ENCODE measurements at places on chromosomes 2 and 18.

- DNase-seq: no peak
Observed at GRCh38 chr2:167733747-167734146, 513.6 kb downstream of the STK39 start.

DNA sequence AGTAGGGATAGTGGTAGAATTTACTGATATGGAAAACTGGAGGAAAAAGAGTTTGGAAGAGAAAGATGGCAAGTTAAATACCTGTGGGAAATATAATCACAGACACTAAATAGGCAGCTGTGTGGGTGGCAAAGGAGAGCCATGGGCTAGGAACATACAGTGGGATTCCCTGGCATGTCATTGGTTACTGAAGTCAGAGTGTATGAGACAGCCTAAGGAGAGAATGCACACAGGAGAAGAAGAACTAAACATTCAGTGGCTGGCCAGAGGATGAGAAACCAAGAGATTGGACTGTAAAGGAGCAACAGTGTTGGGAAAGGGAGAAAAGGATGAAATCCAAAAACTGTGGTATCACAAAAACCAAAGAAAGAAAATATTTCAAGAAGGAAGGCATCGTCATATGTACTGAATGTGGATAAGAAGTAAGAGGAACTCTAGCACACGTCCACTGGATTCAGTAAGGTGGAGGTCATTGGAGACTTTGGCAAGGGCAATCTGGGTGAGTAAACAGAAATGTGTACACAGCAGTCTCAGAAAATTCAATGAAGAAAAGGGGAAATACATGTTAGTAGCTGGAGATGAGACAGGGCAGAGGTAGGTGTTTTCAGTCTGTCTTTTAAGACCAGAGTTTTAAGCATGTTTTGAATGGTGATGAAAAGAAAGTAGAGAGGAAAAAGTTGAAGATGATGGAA lies 83.3 kb downstream of the SPIRE1 start:
- DNase-seq: no peak

DNA sequence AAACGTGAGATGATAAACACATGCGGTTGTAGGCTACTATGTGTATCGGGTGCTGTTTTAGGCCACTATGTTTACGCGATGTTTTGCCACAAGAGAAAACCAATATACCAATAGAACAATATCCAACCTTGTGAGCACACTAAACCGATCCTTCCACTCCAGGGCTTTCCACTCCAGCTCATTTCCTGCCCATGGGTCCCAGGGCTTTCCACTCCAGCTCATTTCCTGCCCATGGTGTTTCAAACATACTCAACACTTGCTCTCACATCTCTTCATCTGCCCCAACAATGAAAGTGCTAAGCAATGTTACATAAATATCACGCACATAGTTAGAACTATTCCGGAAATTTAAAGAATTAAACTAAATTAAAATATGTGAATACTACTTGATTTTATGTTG lies 80.0 kb downstream of the EPB41L3 start:
- DNase-seq: no peak

DNA sequence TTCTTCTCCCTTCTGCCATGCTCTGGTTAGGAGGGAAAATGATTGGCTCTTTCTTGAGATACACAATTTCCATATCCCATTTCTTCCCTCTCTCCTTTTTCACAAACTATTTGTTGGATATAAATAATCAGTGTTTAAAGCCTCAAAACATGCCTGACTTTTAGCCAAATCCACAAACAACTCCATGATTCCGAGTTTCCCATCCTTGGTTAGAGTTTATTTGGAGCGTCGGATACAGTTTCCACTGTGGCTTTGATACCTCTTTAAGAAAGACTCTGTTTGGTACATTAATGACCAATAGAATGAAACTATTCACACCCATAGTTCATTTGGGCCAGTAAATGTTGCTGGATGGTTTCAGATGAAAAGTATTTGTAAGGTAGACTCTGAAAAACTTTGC lies 5.9 kb upstream of the FHL2 start:
- no peak for DNase-seq

- DNase-seq: no peak
Observed at GRCh38 chr2:119481501-119482455, 42.5 kb downstream of the SCTR start.

GRCh38 chr2:100416397-100416934 lies 1.0 kb downstream of the CHST10 start:
- DNase-seq: no peak

- DNase-seq: no peak
Observed at GRCh38 chr2:172861098-172861497, 125.5 kb downstream of the RAPGEF4 start.

- DNase-seq: no peak
Observed at GRCh38 chr2:164879901-164880535, 38.4 kb upstream of the COBLL1 start.

DNA sequence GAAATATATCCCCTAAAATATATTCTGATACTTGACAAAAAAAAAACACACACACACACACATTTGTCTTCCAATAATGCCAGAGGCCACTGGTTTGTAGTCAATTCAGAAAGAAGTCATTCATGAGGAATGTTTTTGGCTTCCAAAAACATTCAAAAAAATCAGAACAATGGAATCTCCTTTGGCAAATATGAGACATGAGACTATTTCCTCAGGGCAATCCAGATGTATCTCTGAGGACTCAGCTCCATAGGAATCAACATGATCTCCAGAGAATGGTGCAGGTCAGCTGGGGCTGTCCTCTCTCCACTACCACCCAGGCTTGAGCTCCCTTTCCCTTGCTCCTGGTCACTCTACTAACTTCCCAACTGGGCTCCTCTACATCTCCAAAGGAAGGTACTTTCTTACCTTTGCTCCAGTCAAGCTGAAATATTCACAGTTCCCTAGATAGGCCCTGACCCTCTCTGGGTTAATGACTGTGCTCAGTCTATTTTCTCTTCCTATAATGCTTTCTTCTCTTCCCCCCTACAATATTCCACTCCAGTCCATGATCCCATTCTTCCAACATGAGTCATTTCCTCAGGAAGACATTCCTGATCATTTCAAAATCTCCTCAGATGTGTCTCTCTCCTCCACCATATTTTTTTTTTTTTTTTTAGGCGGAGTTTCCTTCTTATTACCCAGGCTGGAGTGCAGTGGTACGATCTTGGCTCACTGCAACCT lies 145.3 kb downstream of the C1D start:
- DNase-seq: no peak

DNA sequence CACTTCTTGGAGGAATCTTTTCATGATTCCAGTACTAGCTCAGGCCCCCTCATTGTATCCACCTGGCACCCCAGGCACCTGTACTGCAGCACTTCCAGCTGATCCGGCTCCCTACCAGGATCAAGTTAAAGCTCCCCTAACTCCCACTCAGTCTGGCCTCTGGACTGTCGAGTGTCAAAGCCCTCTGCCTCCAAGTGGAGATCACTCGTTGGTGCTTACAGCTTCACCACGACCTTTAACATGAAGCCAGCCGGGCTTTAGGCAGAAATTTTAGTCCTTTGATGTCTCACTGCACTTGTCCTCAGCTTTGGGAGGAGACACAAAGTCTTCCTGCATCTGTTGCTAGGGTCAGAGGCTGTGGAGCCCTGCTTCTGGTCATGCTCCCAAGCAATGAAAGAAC lies 197.7 kb downstream of the ALPK2 start:
- no peak for DNase-seq

DNA sequence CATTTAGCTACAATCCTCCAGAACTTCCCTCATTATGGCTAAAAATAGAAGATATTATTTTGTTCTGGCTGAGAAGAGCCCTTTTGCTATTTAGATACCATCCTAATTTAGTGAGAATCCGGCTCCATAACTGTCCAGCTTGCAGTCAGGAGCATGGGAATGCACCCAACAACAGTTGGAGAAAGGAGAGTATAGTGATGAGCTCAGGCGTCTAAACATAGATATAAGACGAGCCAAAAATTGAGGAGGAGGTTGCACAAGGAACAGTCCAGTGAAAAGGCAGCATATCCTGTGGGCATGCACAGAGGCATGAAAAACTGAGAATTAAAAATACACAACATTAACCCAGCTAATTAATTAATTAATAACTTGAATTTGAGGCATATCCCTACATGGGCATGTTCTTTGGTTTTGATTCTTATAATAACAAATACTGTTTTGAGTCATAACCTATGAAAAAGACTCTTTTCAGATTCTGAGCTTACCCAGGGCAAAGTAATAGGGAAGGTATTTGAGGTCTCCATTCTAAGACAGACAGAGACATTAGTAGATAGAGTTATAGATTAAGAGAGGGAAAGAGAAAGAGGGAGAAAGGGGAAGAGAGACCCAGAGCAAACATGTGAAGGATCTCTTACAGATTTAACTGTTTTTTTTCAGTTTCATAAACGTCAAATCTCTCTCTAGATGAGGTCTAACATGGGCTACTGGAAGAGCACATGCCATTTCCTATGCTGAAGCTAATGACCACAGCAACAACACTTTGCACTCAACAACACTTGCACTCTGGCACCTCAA lies 311.2 kb downstream of the OSR1 start:
- no peak for DNase-seq

DNA sequence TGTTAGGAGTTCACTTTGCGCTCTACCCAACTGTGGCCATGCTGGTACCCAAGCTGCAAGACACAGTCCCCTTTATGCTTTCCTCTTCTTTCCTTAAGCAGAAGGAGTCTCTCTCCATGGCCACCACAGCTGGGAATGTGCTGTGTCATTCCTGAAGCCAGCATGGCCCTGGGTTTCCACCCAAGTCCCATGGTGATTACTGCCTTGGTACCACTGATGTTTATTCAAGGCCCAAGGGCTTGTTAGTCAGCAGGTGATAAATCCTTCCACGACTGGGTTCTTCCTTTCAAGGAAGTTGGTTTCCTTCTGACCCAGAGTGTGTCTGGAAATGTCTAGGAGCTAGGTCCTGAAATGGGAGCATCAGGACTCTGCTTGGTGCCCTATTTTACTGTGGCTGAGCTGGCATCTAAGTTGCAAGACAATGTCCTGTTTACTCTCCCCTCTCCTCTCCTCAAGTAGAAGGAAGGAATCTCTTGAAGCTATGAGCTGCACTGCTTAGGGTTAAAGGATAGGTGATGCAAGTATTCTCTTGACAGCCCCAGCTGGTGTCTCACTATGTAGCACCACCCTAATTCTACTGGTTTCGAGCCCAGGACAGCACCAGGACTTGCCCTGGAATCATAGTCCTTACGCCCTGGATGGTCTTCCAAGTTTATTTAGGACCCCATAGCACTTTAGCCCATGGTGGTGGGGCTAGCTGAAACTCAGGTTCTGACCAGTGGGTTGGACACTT lies 18.7 kb upstream of the NUP35 start:
- DNase-seq: no peak

DNA sequence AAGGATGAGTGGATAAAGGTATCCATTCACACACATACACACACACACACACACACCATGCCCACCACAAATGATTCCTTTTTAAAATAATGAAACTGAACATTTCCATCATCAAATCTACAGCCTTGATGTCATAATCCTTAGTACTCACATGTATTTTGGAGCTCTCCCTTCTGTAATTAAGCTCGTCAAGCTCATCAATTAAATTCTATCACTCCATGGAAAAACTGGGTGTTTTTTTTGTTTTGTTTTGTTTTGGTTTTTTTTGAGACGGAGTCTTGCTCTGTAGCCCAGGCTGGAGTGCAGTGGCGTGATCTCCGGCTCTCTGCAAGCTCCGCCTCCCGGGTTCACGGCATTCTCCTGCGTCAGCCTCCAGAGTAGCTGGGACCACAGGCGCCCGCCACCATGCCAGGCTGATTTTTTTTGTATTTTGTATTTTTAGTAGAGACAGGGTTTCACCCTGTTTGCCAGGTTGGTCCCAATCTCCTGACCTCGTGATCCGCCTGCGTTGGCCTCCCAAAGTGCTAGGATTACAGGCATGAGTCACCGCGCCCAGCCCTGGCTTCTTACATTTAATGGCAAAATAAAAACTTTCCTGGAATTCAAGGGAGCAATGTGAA lies 78.6 kb upstream of the RGPD4 start:
- no peak for DNase-seq

GRCh38 chr2:138059487-138060300 lies 95.4 kb downstream of the HNMT start:
- no peak for DNase-seq

DNA sequence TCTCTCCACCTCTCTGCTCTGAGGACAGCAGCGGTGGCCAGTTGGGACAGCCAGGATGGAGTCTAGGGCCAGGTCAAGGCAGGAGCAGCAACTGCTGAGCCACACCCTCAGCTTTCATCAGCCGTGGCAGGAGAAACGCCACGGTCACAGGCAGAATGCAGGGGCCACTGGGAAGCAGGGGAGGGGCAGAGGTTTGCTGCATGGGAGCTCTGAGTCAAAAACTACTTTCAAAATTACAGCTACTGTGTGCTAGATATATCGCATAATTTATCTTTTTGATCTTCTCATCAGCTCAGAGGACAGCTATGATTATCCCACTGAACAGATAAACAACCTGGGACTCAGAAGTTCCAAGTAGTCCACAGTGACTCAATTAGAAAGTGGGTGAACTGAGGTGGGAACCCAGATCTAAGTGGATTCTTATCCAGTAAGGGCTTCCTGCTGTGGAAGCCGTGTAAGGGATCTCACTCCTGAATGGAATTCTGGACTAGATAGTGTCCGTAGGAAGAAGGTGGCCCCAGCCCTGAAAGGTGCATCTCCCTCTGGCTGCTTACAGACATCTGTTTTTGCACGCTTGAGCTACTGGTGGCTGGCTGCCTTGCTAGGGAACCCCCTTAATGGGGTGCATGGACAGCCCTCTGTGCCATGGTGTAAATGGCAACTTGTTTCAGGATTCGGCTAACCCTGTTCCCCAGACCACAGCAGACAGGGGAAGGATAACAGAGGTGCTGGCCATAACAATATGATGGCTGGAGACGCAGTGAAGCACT lies 194.6 kb upstream of the SMAD2 start:
- DNase-seq: peak; percentile 87

GRCh38 chr2:194826241-194826640 lies 830.8 kb upstream of the SLC39A10 start:
- no peak for DNase-seq

GRCh38 chr18:79117385-79117784 lies 48.2 kb downstream of the ATP9B start:
- no peak for DNase-seq

DNA sequence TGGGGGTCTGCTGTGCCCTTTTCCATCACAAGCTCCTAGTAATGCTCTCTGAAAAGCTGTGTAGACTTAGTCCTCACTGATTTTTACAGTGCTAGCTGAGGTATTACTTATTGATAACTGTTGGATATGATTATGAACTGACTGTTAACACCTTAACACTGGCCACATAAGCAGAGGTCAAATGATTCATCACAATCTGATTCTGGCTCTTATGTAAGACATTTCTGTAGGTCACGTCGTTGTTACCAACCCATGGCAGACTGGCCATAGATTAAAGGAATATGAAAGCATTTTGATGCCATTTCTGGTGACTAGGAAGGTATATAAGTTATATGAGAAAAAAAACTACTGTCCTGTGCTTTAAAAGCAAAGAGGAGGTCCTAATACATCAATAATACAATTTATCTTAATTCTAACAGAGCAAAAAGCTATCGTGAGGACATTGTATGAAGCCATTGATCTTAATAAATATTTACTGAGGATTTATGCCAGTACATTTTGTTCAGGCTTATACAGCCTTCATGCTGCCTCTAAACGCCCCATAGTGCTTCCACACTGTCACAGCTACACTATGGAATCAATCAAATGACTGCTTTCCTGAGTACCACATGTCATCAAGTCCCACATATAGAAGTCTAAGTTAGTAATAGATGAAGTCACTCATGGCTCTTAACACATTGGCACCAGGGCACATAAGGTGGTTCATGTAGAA lies 6.9 kb upstream of the RND3 start:
- DNase-seq: no peak

- DNase-seq: peak; percentile 34
Observed at GRCh38 chr18:55268151-55268601, 308.9 kb upstream of the CCDC68 start.
